ENCODE measurements at places on chromosomes 6 and 20.

DNA sequence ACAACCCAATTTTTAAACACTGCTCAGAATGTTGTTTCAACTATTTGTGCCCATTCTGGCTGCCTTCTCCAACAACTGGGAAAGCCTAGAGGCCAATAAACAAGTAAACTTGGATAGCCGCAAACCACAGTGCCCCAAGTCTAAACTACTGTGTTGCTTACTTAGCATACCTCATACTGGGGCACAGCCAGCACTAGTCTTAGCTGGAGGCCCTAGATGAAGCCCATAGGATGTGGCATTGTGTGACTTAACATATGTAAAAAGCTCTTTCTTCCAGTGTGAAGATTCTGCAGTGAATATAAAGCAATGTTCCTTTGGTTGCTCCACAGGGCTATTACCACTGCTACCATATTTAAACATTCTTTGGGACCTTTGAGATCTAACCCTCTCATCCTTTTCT, 564.3 kb upstream of the NRSN1 start:
- no peak for DNase-seq

DNA sequence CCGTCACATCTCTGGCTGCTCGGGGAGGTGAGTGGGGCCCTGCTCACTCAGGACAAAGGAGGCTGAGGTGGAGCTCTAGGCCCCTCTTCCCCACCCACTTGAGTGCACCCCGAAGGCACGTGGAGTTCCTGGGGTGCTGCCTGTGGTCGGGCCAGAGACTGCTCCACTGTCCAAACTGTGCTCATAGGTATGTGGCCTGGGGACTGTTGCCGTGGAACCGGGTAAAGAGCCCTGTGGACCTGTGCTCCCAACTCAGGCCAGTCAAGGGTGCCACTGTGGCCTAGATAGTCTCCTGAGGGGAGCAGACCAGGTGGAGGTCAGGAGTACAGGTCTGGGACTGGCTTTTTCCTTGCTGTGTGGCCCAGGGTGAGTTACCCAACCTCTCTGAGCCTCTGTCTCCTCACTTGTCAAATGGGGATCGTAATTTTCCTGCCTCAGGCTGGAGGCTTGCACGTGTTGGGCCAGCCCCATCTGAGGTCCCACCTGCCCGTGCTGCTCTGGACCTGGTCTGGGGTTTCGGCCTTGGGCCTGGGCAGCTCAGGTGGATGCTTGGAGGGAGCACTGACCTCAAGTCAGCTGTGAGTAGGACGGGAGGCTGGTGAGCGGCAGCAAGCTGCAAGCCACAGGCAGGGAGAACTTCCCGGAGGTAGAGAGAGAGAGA, 12.4 kb upstream of the NPBWR2 start:
- DNase-seq = peak; percentile 64

DNA sequence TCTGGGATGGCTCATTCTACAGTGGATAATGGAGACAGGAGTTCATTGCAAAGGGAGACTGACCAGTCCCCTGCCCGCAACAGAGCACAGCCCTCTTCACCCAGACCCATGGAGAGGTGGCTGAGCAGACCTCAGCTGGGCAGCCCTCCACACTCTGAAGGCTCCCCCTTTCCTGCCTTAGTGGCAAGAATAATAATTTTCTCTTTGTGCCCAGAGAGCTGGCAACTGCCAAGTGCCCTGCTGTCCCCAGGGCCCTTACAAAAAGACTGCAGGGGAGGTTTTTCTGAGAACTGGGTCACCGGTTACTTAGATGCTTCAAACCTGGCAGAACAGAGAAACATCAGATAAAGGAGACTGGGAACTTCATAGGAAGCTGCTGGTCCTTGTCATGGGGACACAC, 35.4 kb upstream of the ZNFX1 start:
- DNase-seq = no peak

DNA sequence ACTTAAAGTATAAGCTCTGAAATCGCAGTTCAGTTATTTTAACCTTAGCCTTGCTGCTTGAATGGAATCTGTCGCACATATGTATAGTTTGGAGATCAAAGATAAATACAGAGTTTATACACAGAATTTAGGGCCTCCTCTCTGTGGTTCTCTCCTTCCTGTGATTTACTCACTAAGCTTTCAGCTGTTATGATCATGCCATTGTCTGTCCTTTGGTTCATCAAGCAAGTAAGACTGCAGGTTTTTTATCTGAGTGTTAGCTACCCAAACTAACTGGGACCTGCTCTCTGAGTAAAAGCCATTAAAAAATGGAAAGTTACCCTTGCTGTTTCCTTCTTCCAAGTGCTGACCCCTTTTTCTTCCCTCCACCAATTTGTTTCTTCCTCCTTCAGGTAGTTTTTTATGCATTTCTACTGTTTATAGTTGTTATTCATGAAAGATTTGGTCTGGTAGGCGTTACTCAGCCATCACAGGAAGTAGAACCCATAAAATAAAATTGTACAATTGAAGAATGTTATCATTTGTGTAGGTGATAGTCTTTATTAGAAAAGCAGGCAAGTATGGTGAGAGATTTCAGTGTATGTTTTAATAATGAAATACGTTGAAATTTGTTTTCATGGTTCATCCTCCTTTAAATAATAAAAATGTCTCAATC, 33.7 kb upstream of the SUMO4 start:
- DNase-seq = no peak

GRCh38 chr6:14232889-14233288, 115.3 kb downstream of the CD83 start:
- DNase-seq = no peak

- DNase-seq = no peak
Observed at GRCh38 chr6:39707962-39708683, 17.1 kb downstream of the KIF6 start.

All from activated CD8-positive, alpha-beta memory T cell treated with anti-CD3 and anti-CD28 coated beads, Interleukin-2, amount 50 U/mL, for 48 hours (primary cell).